ENCODE measurements at places on chromosomes 11 and 22.
A peak's percentile ranks its signal among the peaks of the same experiment; 100 is the strongest.

- no peak for DNase-seq
Measured at GRCh38 chr11:119755356-119756071, 26.5 kb upstream of the NECTIN1 start.

DNA sequence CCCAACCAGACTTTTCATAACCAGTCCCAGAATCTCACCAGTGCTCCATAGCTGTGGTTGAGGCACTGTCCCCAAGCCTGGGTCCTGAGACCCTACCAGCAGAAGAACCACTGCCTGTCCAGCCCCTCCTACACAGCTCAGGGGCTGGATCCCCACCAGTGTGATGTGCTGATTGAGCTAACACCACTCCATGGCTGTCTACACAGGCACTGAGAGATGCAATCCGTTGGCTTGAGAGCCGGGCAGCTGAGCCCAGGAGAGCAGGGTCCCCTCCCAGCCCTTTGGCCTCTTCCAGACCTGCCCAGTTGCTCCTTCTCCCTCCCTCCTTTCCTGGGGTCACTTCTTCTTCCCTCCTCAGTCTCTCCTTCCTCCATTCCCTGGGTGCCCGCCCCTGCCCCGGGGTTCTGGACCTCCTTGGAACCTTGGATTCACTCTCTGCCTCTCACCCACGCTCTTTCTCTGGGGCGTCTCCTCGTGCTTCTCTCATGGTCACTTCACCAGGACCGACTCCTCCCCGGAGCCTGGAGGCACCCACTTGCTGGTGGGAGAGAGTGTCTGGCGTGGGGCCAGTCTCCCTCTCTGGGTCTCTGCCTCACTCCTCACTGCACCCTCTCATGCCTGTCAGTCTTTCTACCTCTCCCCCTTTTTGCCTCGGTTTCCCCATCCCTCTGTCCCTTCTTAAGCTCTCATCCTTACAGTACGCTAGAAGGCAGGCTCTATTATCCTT, 706 bp upstream of the SCYL1 start:
- DNase-seq: no peak

DNA sequence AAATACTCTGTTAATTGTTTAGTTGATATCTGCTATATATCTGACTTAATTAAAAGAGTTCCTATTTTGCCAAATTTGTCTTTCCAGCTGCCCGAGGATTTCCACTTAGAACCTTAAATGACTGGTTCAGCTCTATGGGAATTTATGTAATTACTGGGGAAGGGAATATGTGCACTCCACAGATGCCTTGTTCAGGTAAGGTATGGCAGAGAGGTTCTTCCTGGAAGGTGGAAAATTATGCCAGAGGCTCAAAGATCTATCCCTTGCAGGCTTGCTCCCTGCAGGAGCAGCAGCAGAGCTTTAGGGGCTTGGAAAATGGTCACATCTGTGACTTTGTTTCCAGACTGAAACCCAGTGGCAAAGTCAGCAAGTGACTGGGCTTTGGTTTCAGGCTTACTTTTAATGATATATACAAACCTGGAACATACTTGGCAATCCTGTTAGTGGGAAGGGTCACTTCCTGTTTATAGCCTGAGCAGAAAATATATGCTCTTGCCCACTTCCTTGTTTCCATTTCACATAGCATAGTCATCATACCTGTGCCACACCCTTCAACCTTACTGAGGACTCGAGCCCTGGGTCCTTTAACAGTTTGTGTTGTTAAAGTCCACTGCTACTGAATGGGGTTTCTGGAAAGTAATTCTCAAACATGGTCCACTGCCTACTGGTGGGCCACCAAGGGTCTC, 23.7 kb downstream of the WBP2NL start:
- DNase-seq: no peak

- DNase-seq: no peak
Measured at GRCh38 chr11:44255406-44256071, 54.4 kb downstream of the ALX4 start.

GRCh38 chr11:12857572-12857971, 151.5 kb upstream of the RASSF10 start:
- no peak for DNase-seq

DNA sequence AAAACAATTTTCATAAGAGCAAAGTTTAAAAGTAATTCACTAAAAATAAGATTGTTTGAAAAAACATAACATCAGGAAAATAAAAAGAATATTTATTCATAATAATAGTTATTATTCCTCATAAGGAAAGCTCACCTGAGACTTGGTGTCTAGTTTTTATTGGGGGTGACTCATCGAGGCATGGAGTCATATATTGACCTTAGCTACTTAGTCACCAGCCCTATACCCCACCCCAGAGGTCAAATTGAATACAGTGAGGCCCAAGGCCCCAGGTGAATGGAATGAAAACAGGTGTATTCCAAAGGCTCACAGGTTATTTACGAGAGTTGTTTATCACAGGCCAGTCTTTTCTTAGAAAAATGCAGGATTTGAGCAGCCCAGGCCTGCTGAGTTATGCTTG, 36.9 kb downstream of the CNTF start:
- DNase-seq: no peak

DNA sequence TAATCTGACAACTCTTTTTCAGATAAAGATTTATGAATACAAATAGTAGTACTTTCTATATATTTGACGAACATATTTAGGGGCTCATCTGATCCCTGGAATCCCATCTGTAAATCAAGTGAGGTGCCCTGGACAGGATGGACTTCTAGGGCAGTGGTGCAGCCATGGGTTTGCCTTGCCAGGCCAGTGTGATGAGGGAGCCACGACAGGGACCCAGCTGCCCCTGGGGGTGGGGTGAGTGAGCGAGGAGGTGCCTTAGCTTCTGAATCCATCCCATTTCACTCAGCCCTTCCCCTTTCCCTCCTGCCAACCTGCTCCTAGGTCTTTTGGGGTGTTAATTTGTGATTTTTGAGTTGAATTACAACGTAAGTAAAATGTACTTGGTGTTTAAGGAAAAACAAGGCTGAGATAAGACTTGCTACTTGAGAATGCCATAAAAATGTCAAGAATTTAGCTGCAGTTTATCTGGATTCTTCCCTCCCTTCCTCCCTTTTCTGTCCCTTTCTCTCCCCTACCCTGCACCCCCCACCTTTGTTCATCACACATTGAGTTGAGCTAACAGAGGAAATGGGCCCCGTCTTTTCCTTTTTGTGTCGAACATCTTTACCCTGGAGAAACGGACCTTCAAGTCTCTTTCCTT, 60.8 kb downstream of the PPFIBP2 start:
- DNase-seq: no peak

GRCh38 chr11:83367745-83368144, 81.6 kb upstream of the CCDC90B start:
- DNase-seq: no peak

GRCh38 chr11:78217650-78218541, 29.2 kb downstream of the USP35 start:
- no peak for DNase-seq

DNA sequence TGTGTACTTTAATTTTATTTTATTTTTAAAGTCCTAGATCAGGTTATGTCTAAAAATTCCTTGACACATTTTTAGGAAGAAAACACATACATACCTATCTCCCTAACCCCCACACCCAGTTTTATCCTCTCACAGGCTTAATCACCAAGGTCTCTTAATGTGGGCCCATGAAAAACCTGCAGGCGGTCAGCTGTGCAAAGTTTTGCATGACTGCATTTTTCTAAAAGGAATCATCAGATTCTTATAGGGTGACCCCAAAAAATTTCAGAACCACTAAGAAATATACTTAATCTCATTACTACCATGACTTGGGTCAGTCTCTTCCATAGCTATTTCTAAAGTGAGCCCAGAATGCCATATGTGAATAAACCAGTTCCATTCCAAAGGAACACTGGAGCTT, 19.8 kb downstream of the SAA1 start:
- DNase-seq: no peak

DNA sequence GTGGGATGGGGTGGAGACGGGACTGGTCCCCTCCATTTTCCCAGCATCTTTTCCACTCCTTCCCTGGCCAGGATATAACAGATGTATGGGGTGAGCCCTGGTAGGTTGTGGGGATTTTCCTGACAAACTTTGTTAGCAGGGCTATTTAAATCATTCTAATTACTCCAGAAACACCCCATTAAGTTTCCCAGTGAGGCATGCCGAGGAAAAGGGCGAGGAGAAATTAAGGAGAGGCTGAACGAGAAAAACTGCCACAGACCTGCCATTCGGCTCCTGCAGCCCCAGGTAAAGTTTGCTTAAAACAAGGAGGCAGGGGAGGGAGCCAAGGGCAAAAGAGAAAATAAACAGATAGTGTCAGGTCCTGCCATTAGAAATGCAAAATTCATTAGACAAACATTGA, 428.2 kb downstream of the BUD13 start:
- no peak for DNase-seq

GRCh38 chr22:40220316-40221054, 42.8 kb downstream of the TNRC6B start:
- DNase-seq: no peak

DNA sequence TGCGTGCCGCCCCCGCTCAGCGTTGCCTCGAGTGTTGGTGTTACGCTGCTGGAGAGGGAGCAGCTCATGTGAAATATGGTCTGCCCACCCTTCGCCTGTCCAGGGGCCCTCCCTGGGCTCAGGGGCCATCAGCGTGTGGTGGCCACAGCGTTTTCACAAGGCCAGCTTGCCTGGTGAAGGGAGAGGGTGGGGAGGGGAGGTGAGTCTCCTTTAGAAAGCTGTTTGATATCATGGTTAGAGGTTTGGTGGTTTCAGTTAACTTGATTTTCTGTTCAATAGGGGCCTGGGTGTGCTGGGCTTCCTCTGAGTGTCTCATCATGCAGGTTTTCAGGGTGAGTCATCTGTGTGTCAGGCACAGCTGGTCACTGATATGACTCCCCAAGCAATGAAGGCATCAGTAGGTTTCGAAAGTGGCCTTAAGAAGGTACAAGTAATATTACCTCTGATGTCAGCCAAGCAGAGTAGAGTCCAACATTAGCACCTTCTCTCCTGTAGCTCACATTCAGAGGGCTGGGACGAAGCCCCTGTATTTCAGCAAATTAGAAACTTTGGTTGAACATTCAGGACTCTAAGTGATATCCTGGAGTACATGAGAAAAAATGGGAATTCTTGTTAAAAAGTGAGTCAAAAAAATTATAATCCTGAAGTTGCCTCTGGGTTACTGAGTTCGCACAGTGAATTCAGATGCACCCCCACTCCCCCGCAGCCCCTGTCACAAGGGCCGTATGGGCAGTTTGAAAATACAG, 172.5 kb downstream of the TBC1D22A start:
- DNase-seq: no peak

DNA sequence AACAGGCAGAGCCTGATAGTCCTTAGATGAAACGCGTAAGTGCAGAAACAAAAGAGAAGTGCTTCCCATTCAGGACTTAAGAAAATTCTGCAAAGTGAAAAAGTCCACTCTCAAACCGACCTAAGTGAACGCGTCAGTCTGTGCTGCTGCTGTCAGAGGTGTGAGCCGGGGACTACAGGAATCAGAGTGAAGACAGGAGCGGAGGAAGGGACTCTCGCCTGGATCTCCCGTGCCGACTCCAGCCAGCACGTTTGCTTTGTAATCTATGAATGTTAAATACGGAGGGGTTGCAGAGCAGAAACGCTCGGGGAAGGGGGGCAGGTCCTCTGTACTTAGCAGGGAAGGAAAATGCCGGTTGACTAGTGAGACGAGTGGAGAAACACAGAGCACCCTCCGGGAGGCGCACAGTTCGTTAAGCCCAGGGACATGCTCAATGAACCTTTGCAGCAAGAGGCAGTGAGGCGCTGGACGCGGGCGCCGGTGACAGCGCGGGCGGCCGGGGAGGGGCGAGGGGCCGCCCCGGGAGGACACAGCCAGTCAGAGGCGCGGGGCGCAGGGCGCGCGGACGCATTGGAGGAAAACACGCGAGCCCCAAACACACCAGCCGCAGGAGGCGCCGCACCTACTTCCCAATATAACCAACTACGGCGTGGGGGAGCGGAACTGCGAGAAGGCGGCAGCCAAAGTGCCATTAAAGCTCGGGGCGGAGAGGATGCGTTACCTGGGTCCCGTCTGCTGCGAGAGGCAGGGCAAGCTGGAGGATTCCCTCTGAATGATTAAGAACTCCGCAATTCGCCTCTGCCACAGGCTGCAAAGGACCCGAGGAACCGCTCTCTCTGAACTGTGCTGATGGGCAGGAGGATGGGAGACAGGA, at the start of gene CNTN5:
TSS of gene CNTN5 (plus strand) at position 598 of the 874 bp plus-strand sequence.
- peak; percentile 75 for DNase-seq

- DNase-seq: no peak
Measured at GRCh38 chr11:3834664-3835461, 5.9 kb downstream of the RHOG start.

DNA sequence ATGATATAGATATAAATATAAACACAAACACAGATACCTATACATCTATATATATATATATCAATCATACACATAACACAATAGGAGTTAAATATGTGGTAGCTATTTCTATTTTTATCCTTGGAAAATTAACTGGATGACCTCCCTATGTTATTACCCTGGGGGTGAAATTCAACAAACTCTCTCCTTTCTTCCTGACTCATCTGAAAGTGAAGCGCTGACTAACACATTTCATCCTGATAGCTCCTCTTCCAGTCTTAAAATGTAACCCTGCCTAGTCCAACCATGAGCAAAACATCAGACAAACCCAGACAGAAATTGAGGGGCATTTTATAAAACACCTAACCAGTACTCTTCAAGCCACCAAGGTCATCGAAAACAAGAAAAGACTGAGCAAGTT, 220.6 kb upstream of the ISX start:
- no peak for DNase-seq

DNA sequence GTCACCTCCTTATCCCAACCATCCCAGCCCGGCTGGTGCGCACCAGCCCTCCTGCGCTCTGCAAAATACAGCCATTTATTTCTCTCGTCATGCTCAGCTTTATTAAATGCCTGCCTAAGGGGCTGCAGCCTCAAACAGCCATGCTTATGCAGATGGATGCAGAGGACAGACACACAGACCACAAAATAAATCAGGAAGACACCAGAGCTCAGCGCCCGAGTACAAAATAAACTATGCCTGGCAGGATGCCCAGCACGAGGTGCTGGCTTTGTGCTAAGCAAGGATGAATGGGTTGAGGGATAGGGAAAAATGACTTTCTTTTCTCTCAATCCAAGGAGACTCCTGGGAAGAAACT, 70.5 kb downstream of the RPUSD4 start:
- DNase-seq: no peak

DNA sequence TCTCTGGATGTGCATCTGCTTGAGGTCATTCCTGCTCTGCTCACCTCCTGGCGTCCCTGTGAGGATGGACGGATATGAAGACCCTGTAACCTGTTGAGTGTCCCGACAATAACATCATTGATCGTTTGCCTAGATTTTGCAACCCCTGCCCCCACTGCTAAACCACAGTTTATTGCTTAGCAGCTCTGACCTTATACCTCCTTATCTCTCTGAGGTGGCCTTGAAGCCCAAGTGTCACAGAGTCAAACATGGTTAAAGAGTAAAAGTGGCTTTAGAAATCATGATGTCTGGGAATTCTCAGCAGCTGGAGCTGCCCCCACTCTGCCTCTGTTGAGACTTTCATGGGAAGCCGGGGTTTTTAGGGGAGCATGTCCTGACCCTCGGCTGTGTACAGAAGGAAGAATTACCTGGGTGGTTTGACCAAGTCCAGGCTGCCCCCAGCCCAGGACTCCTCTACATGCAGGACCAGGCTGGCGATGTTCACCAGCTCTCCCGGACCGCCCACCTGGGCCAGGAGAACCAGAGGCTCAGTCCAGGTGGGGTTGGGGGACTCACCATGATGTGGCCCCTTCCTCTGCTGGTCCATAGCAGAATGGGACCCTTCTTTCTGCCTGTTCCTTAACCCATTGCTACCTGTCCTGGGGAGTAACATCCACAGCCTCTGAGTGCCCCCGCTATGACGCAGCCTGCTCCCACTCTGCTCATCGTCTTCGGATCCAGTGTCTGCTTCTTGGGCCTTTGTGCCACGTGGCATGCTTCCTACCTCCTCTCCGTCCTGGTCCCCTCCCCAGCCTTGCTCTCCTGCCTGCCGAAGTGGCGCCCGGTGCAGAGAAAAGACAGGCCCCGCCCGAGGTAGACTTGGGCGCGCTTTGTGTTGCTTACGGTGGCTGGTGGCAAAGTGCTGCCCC, 33.4 kb upstream of the FTH1 start:
- DNase-seq: no peak

Data from dorsolateral prefrontal cortex (tissue), 122 donors.